ENCODE measurements at places on chromosomes 2 and 18. TPM values are rescaled to one million over a fixed set of nuclear protein-coding genes. Genes with fewer than 3 reads are reported as not detected.

Gene RGPD4
- 0.09 TPM for total RNA-seq

Gene PLGLB1
- 0.39 TPM for total RNA-seq

Gene CLHC1
- 9.9 TPM for total RNA-seq

Gene SULT1C2
- not detected for total RNA-seq

DNA sequence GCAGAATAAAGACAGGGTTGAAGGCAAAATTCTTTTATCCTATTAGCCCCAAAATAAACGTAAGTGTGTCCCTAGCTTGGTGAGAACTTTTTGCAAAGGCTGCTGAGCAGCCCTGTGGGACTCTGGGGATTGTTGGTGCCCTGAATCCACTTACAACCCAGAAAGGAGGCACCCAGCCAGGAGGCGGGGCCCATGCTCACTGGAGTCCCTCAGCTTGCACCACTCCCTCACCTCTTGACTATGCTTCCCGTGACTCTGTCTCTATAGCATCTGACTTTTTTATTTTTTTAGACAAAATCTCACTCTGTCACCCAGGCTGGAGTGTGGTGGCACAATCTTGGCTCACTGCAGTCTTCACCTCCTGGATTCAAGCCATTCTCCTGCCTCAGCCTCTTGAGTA lies 15.8 kb upstream of the COL6A3 start:
- DNase-seq, result no peak

Gene TUBA4B
- not detected for total RNA-seq

DNA sequence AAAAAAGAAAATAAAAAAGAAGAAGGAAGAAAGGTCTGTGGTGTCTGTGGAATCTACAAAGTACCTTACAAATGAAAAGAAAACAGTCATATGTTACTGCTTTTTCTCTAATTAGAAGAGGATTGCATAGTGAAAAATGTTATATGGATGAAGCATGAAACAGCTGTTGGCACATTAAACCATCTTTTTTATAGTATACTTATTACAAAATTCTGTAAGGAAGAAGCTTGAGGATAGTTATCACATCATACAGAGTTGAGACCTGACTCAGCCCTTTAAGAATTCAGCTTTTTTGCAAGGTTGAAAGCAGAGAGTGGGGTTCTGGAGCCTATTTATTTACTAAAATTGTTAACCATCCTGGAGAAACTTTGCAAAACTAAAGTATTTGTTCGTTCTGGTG lies 222.7 kb downstream of the PHLPP1 start:
- DNase-seq, result peak; percentile 57

- no peak for DNase-seq
Observed at GRCh38 chr18:63445037-63445436, 22.8 kb upstream of the VPS4B start.

GRCh38 chr18:42437646-42438045 lies 482.6 kb downstream of the PIK3C3 start:
- no peak for DNase-seq

- DNase-seq, result no peak
Observed at GRCh38 chr2:230898016-230898712, 26.9 kb downstream of the GPR55 start.

DNA sequence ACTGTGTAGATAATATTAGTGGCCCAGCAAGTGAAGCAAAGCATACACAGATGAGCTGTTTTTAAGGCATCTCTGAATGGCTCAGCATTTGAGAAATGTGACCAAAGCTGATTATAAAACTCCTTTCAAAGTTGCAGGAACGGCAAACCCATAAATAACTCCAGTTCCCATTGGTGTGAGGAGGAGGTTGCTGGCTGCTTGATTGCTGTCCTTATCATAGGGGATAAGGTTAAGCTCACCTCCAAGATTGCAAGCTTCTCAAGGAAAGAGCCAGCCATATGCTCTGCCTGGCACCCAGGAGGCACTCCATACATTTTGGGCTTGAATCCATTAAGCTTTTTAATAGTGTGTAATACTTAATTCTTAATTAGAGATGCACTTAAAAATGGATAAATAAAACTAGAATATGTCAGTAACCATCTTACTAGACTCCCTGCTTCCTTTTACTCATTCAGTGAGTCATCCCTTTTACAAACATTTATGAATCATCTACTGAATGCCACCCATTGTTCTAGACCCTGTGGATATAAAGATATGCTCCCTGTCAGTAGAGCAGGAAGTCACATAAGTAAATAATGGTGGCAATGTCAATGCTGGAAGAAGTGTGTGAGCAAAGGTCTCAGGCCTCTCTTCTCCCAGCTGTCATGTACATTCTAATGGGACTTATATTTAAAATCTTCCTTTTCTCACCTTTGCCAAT lies 99.3 kb downstream of the SPATS2L start:
- peak; percentile 93 for DNase-seq

Gene SERPINB3
- not detected for total RNA-seq

GRCh38 chr18:80147037-80147417 lies 38.0 kb downstream of the ADNP2 start:
- no peak for DNase-seq

Gene UGT1A8
- not detected for total RNA-seq

- peak; percentile 43 for DNase-seq
Observed at GRCh38 chr2:231132129-231132528, 7.3 kb upstream of the HTR2B start.

DNA sequence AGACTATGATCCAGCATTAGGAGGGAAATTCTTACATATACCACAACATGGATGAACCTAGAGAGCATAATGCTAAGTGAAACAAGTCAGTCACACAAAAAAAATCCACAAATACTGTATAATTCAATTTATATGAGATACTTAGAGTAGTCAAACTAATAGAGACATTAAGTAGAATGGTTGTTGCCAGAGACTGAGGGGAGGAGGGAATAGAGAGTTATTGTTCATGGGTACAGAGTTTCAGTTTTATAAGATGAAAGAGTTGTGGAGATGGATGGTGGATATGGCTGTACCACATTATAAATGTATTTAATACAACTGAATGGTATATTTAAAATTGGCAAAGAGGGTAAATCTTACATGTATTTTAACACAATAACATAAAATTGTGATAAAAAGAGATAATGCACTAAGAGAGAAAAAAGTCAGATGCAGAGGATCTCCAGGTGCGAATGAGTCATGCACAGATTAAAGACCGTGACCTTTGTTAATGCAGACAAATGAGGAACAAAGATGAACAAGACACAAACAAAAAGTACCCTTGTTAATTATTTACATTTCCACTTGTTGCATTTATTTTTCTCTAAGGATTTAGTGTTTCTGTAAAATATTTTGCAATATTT lies 541.7 kb upstream of the MEX3C start:
- no peak for DNase-seq

Gene IL36B
- total RNA-seq, result not detected

DNA sequence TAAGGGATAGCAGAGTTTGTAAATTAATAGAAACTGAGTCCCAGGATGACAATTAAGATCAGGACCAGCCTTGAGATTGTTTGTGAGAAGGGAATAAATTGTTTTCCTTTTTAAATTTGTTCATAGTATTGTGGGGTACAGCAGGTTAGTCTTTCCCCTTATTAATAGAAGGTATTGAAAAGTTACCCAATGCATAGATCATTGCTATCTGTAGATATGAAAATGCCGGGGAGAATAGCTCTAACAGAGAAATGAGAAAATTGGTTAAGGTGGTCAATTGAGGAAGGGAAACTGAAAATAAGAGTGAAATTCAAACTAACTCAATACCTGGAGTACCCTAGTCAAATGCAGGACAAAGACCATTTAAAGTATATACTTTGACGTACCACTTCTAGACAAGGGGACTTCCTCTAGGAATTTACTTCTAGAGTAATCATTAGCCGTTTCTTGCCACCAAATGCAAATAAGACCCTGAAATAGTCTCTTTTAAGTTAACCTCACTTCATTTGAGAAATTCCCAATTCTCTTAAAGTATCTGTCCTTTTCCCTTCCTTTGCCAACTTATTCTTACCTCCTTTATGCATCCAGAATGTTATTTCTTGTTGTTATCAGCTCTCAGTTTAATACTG lies 1224.4 kb upstream of the LRRTM1 start:
- no peak for DNase-seq

Gene TMEM37
- total RNA-seq, result 0.12 TPM
